ENCODE measurements at places on chromosomes 12 and 14.

DNA sequence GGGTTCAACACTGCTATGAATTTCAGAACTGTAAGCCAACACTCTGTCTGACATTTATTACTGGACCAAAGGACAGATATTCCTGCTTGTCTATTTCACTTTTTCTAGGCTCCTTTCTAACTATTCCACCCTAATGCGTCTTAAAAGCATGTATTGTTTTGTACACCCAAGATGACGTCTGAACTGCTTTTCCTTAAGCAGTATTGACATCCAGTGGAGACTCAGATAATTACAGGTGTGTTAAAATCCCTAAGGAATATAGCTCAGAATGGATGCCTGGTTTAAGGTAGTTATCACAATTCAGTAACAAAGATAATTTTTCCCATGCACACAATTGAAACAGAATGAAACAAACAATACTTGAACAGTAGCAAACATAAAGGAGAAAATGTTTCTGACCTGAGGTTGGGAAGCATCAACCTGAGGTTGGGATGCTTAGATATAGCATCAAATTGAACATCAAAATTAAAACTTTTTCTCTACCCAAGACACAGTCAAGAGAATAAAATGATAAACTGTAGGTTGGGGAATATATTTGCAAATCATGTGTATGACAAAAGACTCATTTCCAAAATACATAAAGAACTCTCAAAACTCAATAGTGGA, 93.7 kb upstream of the PTPRR start:
- no peak for DNase-seq

GRCh38 chr12:100450735-100451134, 22.9 kb upstream of the NR1H4 start:
- DNase-seq = no peak

DNA sequence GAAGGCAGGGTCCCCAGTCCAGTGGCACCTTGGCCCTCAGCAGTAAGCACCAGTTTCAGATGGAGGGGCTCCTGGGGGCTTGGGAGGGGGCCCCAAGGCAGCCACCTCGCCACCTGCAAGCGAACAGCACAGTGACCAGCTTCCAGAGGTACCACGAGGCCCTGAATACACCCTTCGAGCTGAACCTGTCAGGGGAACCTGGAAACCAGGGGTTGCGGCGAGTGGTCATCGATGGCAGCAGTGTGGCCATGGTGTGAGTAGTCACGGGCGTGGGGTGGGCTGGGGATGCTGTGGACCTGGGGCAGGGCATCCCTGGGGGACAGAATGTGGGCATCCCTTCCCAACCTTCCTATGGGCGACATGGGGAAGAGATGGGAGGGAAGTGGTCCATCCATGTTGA, 11.2 kb downstream of the NYNRIN start:
- DNase-seq = no peak

GRCh38 chr12:68609998-68610369, 715 bp upstream of the RAP1B start:
- no peak for DNase-seq

GRCh38 chr14:95449131-95449530, 67.3 kb downstream of the SYNE3 start:
- DNase-seq = no peak

DNA sequence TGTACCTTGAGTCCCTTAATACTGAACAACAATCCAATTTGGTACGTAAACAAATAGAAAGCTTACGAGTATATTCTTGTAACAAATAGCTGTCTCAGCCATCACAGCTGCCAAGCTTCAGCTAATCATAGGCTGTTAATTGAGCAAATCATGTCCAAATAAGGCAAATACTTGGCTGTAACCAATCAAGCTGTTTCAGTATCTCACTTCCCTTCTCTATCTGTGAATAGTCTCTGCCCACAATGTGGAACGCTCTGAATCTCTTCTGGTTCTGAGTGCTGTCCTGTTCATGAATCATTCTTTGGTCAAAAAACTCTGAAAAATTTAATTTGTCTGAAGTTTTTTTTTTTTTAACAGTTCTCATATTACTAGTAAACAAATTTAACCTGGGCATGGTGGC, 5.8 kb upstream of the NEMF start:
- DNase-seq = no peak

- no peak for DNase-seq
Measured at GRCh38 chr12:52394836-52395405, 9.5 kb upstream of the KRT84 start.

- no peak for DNase-seq
Measured at GRCh38 chr12:68804657-68805591, 3.1 kb upstream of the MDM2 start.

DNA sequence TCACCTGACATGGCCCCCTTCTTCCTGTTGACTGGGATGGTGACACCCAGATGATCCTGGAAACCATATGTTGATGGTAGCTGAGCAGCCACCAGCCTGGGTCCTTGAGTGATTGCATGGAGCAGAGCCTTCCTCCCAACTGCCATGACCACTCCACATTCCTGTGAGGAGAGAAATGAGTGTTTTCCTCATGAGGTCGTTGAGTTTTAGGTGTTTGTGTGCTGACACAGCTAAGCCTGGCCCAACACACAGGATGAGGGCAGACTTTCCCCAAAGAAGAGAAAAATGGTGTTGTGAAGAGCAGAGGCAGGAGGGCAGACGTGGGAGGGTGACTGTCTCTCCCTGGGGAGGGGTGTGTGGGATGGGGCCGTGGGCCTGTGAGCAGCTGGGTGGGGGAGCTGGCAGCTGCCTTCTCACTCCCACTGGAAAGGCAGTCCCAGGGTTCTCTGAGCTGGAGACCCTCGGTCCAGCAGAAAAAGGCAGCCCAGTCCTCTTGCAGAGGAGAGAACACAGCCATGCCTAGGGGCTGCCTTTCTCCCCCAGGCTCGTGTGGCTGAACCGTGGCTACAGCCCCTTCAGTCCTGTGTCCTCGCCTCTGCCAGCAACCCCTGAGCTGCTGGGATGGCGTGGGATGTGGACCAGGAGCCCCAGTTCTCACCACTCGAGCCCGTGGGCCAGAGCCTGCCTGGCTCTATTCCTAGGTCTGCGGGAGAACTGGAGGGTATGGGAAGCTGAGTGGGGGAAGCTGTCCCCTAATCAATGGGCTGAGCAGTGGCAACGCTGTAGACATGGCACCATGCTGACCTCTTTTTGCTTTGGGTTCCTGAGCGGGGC, 257.0 kb downstream of the ADGRD1 start:
- no peak for DNase-seq

DNA sequence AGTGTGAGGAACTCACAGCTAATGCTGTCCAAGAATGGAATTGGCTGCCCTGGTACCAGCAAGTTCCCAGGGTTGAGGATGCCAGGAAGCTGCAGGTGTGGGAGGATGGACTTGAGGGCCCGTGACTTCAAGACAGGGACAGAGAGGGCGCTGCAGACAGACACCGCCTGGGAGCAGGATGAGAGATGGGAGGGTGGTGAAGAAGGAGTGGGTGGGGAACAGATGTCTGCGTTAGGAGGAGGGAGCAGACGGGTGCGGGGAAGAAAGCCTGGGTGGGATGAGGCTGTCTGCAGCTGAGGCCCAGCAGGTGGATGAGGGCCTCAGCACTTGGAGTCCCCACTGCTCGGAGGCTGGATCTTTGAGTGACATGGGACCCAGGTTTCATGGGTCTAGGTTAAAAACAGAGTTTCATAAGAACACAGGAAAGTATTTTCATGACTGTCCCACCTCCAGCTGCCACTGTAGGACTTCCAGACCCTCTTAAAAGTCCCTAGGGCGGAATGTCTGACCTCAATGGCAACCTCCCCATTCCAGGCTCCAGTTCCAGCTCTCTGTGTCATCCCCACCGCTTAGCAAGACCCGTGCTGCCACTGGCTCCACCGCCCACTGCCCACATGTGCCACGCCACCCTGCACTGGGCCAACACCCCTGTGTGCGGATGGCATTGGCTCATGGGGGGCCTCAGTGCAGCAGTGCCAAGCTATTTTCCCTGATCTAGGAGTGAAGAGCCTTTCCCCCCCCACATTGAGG, 70.3 kb upstream of the SCN8A start:
- no peak for DNase-seq

GRCh38 chr12:54143412-54143986, 45.3 kb downstream of the SMUG1 start:
- DNase-seq = no peak

DNA sequence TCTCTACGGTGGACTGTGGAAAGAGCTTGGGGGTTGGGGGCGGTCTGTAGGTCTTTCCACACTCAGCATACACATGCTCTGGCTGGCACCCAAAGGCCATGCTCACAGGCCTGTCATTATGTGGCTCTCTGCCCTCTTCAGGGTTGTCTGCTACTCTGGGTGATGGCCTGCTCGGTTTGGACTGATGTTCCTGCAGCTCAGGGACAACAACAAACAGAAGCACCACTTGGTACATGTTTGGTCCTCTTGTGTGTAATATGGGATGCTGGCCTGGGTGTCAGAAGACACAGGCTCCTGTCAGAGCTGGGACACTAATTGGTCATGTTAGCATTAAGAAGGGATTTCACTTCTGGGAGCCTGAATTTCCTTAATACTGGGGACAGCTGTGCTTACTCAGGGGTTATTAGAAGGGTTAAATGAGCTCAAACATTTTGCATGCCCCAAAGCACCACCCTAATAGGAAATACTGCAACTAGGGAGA, 32.7 kb upstream of the SELPLG start:
- no peak for DNase-seq

- DNase-seq = no peak
Measured at GRCh38 chr14:84436528-84436927, 1093.4 kb upstream of the FLRT2 start.

GRCh38 chr12:79635676-79636075, 55.1 kb downstream of the PAWR start:
- DNase-seq = no peak

DNA sequence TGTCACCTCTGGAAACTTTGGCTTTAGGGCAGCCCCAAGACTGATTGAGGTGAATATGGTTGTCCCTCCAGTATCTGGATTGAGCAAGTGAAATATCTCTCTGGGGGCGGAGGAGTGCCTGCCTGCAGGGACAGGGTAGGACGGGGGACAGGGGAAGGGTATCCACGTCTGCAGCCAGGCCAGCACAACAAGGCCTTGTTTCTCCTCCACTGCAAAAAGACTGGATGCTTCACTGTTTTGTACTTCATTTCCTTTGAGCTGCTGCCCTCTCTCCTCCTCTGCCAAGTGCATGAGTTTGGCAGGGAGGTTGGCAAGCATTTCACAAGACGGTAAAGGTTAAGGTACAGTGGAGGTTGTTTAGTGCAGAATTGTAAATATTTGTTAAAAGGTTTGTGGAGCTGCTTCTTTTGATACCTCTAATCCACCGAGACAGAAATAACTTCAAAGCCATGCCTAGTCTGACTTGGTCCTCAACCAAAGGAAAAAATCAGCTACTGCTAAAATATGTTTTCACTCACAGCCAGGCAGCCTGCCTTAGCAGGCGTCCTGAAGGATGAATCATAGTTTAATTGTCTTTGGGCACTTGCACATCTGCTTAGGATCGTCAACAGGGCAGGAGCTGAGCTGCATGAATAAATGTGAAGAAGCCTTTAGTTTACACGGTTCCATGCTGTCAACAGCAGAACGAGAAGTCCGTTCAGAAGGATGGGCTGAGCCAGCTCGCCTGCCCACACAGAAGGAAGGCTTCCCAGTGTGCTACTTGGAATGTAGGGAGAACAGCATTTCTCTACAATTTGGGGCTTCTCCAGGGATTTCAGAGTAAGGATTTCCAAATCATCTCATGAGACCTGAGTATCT, 269.7 kb downstream of the TTC6 start:
- no peak for DNase-seq

DNA sequence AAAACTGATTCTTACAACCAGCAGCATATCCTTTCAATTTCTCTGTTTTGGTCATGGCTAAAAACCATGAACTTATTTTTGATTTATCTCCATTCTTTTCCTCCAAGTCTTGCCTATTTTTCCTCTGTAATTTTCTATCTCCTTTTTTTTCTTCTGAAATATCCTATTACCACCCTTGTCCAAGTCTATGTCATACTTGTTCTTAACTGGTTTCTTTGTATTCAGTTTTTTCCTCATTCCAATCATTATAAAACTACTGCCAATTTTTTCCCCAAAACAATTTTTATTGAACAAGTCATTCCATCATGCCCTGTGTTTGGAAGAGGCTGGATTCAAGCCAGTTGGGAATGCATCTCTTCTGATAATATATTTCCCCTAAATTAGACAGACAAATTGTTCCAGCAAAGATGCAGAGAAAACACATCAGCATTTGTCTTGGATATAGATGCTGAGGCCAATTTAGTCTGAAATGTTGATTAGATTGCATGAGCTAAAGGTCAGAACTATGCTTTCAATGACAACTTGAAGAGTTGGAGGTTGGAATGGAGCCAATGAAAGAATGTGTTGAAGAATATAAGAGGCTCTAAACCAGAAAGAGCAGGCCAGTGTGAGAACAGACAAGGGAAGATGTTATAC, 30.7 kb downstream of the OTOGL start:
- DNase-seq = no peak

DNA sequence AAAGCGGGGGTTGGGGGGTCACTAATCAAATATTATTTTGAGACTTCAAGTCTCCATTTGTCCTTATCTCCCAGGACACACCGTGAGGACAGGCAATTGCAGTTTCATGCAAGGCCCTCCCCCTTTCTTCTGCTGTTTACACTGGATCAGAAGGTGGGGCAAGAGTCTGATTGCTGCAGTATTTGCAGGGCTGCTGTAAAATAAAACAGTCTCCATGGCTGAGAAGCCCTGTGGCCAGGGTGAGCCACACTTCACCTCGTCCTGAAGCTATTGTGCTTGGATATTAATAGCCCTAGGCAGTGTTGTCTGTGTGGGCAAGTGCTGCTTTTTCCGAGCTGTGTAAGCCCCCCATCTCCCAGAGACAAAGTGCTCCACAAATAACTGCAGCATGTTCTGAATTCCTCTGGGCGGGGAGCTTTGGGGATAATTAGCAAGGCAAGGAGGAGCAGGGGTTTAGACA, 187.4 kb upstream of the NTF3 start:
- no peak for DNase-seq

DNA sequence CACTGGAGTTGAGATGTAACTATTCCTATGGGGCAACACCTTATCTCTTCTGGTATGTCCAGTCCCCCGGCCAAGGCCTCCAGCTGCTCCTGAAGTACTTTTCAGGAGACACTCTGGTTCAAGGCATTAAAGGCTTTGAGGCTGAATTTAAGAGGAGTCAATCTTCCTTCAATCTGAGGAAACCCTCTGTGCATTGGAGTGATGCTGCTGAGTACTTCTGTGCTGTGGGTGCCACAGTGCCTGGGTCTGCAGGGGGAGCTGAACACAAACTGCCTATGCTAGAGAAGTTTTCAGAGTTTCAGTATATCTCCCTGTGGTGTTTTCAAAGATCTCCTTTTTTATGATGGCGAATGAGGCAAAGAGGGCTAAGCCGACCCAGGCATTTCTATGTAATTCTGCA, 179.2 kb upstream of the OR4E1 start:
- no peak for DNase-seq

Measured in stimulated activated CD8-positive, alpha-beta memory T cell treated with anti-CD3 and anti-CD28 coated beads, Interleukin-4, amount 100 ng/mL, for 1 hour (primary cell).